ENCODE measurements at places on chromosomes 6 and 20. TPM values are rescaled to one million over a fixed set of nuclear protein-coding genes. Genes with fewer than 3 reads are reported as not detected.

Gene CRISP3
- not detected for total RNA-seq

Gene WASF1
- 2.6 TPM for total RNA-seq

Gene PACRG
- not detected for total RNA-seq

Gene NINL
- total RNA-seq, result 4.8 TPM

Gene MOXD1
- not detected for total RNA-seq

Gene PLAGL1
- 36.6 TPM for total RNA-seq

Gene TMC2
- total RNA-seq, result not detected

Gene VNN1
- not detected for total RNA-seq

Gene EDN1
- 0.28 TPM for total RNA-seq

Gene ZNF334
- total RNA-seq, result 1.1 TPM

Gene TNFRSF6B
- 1.2 TPM for total RNA-seq

Gene RIPOR3
- total RNA-seq, result 0.23 TPM

Gene PLCB4
- total RNA-seq, result not detected

Measured in activated T-cell treated with anti-CD3 and anti-CD28 coated beads, Interleukin-2, amount 50 U/mL, for 72 hours (primary cell).